Daoy (cell line): ENCODE measurements at places on chromosomes 6 and 20. TPM values are rescaled to one million over a fixed set of nuclear protein-coding genes. Genes with fewer than 3 reads are reported as not detected.
A peak's percentile ranks its signal among the peaks of the same experiment; 100 is the strongest.

Gene COL10A1
- 0.17 TPM in 1 of 2 replicates, not detected in the other for total RNA-seq

Gene HUS1B
- total RNA-seq = 2.9 and 6.8 TPM in 2 replicates

Gene CLIC5
- 0.11 TPM in 1 of 2 replicates, not detected in the other for total RNA-seq

DNA sequence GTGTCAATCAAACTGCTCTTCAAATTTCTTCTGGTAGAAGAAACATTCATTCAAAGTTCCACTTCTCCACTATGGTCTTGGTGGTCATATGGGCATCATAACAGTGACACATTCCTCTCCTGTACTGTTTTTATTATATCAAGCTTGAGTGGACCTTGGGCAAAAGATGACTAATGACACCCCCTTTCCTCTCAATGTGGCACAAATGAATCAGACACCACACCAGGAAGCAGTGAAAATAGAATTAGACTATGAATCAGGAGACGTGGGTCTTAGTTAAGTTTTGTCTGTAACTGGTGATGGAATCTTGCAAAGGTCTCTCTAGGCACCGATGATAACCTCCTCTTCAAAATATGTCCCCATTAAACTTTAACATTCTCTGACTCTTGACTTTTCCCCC, 9.0 kb upstream of the NRSN1 start:
- peak; percentile 36 for DNase-seq

GRCh38 chr20:59577037-59577808, 27.1 kb upstream of the PHACTR3 start:
- no peak for DNase-seq

DNA sequence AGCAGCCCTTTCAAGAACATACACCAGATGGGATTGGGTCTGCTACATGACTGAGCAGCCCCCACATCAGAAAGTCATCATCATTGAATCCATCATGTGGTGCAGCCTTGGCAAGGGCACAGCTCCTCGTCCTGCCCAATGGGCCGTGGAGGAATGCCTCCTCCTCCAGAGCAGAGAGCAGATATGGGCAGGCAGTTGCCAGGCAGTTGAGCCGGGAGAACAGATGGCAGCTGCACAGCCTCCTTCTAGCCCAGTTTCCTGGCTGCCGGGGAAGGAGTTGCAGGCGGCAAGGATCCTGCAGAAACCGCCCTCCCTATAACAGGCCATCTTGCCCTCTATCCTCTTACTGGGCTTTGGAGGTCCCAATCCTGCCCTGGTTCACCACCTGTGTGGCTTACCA, 11.9 kb upstream of the ZFAND3 start:
- peak; percentile 20 for DNase-seq

DNA sequence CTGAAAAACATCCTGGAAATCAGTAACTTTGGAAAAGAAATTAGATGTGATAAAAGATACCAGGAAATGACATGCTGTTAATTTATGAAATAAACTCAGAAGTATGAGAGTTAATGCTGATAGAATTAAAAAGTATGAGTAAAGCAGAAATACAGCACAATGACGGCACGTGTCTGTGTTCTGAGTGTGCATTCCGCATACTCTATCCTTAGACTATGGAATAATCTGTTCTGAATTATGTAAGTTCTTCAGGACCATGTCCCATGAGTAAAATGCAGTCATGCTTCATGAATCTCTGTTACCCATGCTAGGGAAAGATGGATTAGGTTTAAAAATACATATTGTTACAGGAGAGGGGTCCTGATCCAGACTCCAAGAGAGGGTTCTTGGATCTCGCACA, 21.7 kb downstream of the HECA start:
- DNase-seq = no peak

- DNase-seq = no peak
Observed at GRCh38 chr20:63980317-63980805, 571 bp upstream of the PRPF6 start.
